ENCODE measurements at places on chromosomes 7 and 10. TPM values are rescaled to one million over a fixed set of nuclear protein-coding genes. Genes with fewer than 3 reads are reported as not detected.

NUDCD3 gene
- total RNA-seq: 68.9 TPM

HOXA7 gene
- 5.6 TPM for total RNA-seq

PTPRN2 gene
- total RNA-seq: 1.4 TPM

SPDYE6 gene
- 0.33 TPM for total RNA-seq

EBLN1 gene
- not detected for total RNA-seq

NEBL gene
- 3.2 TPM for total RNA-seq

SMO gene
- 5.2 TPM for total RNA-seq

CFAP46 gene
- 1.5 TPM for total RNA-seq

FAM25G gene
- total RNA-seq: not detected

FEZF1 gene
- not detected for total RNA-seq

ARL4A gene
- 113 TPM for total RNA-seq

VSTM4 gene
- total RNA-seq: under 0.01 TPM

LGI1 gene
- not detected for total RNA-seq

GDF2 gene
- total RNA-seq: not detected

MRLN gene
- not detected for total RNA-seq

LRRC61 gene
- total RNA-seq: 2.0 TPM

HMX3 gene
- total RNA-seq: not detected

SEPHS1 gene
- total RNA-seq: 40.2 TPM

Data from vein endothelial cell (primary cell).